ENCODE measurements at places on chromosomes 2 and 18. TPM values are rescaled to one million over a fixed set of nuclear protein-coding genes. Genes with fewer than 3 reads are reported as not detected.

MROH2A gene
- total RNA-seq, result not detected

KCNG2 gene
- total RNA-seq, result 0.10 TPM

FAM228A gene
- total RNA-seq, result 0.10 TPM

SPR gene
- 1.2 TPM for total RNA-seq

PRSS56 gene
- total RNA-seq, result not detected

CHST9 gene
- 0.10 TPM for total RNA-seq

TACR1 gene
- total RNA-seq, result under 0.01 TPM

INHA gene
- total RNA-seq, result not detected

LAMA1 gene
- total RNA-seq, result not detected

PLCD4 gene
- 0.21 TPM for total RNA-seq

FEV gene
- not detected for total RNA-seq

MPP4 gene
- under 0.01 TPM for total RNA-seq

CASP8 gene
- total RNA-seq, result 129 TPM

FTCDNL1 gene
- 1.7 TPM for total RNA-seq

STAT4 gene
- 163 TPM for total RNA-seq
